ENCODE measurements at places on chromosomes 5 and 9.

DNA sequence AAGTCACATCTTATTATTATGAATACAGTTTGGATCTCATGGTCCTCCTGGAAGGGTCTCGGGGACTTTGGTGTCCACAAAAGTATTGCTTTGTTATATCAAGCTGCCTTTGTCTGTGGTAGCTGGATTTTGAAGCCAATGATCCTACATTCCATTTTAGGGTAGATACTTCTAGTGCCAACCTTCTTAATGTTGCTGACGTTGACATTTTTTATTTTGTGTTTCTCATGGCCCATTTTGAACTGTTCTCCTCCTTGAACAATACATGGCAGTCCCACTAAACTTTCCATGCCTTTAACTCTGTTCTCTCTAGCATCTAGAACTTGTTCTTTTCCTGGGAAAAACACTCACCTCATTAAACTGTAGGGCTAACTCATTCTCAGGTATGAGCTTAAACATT lies 425.8 kb downstream of the KCTD16 start:
- no peak for DNase-seq

- no peak for DNase-seq
These were observed 20.7 kb downstream of the IGIP start for GRCh38 chr5:140146523-140146842.

- no peak for DNase-seq
These were observed 82.3 kb downstream of the ROR2 start for GRCh38 chr9:91867740-91868139.

DNA sequence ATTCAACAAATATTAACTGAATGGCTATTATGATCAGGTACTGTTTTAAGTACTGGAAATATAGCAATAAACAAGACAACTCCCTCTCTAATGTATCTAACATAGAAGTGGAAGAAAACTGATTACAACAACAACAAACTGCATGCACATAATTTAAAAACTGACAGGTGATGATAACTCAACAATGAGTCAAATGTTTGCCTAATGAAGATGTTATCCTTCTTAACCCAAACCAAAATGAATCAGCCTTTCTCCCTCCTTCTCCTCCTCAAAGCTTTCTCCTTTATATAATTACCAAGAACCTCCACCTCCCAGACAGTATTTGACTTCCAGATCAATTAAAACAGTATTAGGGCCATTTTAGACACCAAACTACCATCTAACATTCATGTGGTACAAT lies 49.3 kb downstream of the RICTOR start:
- DNase-seq = no peak
